Thoracic aorta (tissue), 2 donors: ENCODE measurements at places on chromosomes 7 and 10. TPM values are rescaled to one million over a fixed set of nuclear protein-coding genes. Genes with fewer than 3 reads are reported as not detected.

- DNase-seq: no peak
Measured at GRCh38 chr7:67348171-67348570, 351.5 kb downstream of the TYW1 start.

GRCh38 chr7:41890631-41891274 is 187.9 kb upstream of the INHBA start:
- no peak for DNase-seq

GRCh38 chr10:10730471-10731043 is 287.1 kb upstream of the CELF2 start:
- DNase-seq: no peak

- no peak for DNase-seq
Measured at GRCh38 chr7:13551503-13551902, 438.0 kb downstream of the ETV1 start.

Gene MRLN
- total RNA-seq: not detected

GRCh38 chr7:94064541-94065191 is 60.5 kb upstream of the BET1 start:
- no peak for DNase-seq

DNA sequence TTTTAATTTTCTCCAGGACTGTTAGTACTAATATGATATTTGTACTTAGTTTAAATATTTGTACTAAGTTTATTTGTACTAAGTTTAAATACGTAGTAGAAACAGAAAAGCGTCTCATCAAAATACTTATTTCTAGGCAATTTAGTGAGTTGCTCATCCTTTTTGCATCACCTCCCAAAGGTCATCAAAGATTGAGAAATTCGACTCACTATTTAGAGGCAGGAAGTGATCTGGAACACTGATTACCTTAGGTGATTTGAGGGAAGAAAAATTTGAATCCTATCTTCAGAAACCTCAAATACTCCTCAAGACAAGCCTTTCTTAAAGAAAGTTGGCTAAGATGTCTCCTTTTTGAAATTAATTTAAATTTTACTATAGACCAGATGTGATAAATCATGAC is 14.5 kb downstream of the WNT16 start:
- DNase-seq: no peak

Gene DNA2
- total RNA-seq: 5.1 TPM

GRCh38 chr10:60032723-60033122 is 126.4 kb upstream of the CCDC6 start:
- DNase-seq: peak; percentile 11

Gene RAB19
- total RNA-seq: not detected

Gene AKR1C8
- not detected for total RNA-seq

- DNase-seq: no peak
Measured at GRCh38 chr7:41940760-41941343, 238.0 kb upstream of the INHBA start.

DNA sequence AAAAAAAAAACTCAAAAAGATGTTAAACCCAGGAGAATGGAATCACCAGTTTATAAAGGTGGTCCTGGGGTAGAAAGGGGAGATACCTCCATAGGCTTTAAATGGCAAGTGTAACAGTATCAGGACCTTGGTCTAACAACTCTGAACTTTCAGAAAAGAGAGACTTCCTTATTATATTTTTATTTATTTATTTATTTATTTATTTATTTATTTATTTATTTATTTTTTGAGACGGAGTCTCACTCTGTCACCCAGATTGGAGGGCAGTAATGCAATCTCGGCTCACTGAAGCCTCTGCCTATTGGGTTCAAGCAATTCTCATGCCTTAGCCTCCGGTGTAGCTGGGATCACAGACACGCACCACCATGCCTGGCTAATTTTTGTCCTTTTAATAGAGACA is 12.4 kb downstream of the HIBADH start:
- no peak for DNase-seq

DNA sequence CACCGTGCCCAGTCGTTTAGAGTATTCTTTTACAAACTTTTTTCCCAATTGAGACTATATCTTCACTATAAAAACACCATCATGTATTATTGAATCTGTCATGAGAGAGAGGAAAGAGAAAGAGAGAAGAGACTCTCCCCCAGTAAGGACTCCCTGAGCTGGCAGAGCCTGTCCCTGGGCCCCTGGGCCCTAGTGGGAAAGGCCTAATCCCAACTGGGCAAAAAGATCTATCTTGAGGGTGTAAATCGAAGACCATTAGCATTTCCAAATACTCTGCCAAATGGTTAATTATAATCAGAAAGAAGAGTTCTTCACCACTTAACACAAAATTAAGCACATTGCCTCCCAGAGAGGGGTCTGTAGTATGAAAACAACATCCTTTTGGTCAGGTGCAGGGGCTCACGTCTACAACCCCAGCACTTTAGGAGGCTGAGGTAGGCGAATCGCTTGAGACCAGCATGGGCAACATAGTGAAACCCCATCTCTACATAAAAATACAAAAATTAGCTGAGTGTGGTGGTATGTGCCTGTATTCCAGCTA is 108.2 kb downstream of the SKIDA1 start:
- DNase-seq: no peak

Gene ADGRA1
- total RNA-seq: not detected
